NCI-H1694 treated with DMSO at 0.1 percent for 48 hours (cell line): ENCODE measurements at places on chromosomes 7 and 10.

- DNase-seq = no peak
These were observed 18.9 kb downstream of the BAG3 start for GRCh38 chr10:119669975-119670640.

GRCh38 chr10:88530629-88531391, 52.3 kb downstream of the RNLS start:
- DNase-seq = no peak

DNA sequence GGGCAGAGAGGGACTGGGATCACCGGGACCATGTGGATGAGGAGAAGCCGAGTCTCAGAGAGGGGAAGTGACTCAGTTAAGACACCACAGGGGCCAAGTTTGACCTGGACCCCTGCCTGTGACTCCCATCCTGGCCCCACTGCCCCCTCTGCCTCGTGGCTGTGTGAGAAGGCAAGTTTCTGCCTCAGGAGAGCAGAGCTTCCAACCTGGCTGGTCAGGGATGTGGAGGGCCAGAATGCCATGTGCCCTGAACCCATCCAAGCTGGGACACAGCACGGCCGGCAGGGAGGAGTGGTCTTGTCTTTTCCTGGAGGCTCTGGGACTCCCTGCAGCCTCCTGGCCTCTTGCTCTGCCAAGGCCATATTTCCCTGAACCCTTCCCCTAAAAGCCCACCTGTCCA, 19.5 kb downstream of the WDFY4 start:
- DNase-seq = no peak

DNA sequence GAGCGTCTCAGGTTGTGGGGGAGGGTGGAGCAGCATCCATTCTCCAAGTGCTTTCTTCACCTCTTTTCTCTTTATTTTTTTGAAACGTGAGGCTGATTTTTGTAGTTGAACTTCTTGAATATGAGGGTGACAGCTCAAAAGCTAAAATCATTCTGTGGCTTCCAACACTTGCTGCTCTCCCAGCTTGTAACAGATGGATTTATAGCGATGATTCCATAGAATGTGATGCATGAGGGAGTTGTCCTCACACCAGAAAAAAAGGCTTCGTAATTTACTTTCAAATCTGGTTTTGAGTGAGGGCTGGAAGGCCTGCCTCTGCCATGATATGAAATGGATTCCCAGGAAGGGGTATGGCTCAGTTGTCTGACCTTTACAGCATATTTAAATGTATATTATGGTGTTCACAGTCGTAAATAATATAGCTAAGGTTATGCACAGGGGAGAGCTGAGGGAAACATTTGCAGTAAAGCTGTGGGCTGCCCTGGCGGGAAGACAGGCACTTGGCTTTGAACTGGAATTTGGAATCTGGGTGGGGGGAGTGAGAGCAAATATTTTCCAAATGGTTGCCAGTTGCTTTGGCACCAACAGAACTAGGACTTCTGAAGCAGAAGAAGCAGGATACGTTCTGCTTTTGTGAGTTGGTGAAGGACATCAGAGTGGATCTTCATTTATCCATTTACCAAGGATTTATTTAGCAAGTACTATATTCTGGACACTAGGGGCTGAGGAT, 166.7 kb downstream of the SORCS3 start:
- DNase-seq = no peak

- no peak for DNase-seq
These were observed 217.3 kb downstream of the ZEB1 start for GRCh38 chr10:31536302-31536701.

- DNase-seq = no peak
These were observed 16.3 kb upstream of the ZMIZ1 start for GRCh38 chr10:79052291-79053080.

- no peak for DNase-seq
These were observed 480.6 kb downstream of the DNAJB6 start for GRCh38 chr7:157817433-157817832.

DNA sequence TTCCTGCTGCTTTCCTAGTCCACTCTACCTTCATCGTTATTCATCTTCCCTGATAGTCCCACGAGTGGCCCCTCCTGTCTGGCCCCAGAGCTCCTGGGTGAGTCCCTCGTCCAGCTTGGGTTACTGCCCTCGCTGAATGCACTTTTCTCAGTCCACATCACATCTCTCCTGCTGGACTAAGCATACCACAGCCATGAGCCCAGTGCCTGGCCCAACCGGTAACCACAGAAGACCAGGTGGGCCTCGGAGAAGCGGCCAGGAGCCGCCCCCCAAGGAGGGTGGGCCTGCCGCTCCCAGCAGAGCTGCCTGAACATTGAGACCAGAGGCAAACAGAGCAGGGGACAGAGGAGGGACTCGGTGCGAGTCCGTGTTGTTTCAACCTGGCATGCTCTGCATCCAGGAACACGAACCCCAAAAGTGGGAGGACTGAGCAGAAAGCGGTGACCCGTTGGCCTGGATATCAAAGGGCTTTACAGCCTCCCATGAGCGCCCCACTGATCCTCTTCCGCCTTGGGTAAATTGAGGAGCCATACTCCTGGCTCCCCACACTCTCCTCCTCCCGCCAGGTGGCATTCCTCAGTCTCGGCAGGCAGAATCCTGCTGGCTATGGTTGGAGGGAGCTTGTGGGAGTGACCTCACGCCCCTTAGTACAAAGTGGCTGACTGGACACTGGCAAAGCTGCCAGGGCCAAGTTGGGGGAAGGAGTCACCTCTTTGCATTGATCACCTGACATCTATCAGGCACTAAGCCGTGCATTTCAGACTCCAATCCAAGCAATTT, 13.3 kb downstream of the TMEM72 start:
- DNase-seq = no peak

GRCh38 chr10:70163448-70163847, 6.9 kb downstream of the SAR1A start:
- no peak for DNase-seq

- no peak for DNase-seq
These were observed 435.2 kb downstream of the PLXNA4 start for GRCh38 chr7:132141109-132141508.

DNA sequence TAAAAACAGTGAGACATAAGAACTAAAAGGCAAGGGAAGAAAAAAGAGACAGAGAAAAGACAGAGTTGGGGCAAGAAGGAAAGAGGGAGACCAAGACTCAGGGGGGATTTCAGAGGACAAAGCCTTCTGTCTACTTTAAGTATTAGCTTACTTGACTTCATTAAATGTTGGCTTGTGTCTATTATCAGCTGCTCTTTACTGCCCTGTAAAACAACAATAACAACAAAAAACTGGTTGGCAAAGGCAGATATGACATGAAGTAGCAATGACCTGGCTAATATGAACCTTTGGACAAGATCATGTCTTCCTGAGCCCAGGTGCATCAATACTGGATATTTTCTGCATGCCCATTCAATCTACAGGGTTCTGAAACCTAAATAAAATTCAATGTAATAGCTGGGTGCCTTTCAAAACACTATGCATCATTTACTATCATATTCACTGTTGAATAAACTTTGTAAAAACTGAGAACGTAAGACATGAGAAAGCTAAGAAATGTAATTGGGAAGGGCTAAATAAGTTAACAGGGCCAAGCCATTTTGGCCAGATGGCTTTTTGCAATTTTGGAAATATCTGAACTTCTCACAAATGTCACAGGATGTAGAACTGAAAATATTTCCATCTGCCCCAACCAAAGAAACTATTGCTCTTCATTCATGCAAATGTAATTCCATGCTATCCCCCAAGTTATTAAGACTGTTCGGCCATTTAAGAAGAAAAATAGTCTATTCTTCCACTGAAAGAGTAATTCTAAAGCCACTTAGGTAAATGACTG, 49.4 kb downstream of the LRRN3 start:
- DNase-seq = no peak

DNA sequence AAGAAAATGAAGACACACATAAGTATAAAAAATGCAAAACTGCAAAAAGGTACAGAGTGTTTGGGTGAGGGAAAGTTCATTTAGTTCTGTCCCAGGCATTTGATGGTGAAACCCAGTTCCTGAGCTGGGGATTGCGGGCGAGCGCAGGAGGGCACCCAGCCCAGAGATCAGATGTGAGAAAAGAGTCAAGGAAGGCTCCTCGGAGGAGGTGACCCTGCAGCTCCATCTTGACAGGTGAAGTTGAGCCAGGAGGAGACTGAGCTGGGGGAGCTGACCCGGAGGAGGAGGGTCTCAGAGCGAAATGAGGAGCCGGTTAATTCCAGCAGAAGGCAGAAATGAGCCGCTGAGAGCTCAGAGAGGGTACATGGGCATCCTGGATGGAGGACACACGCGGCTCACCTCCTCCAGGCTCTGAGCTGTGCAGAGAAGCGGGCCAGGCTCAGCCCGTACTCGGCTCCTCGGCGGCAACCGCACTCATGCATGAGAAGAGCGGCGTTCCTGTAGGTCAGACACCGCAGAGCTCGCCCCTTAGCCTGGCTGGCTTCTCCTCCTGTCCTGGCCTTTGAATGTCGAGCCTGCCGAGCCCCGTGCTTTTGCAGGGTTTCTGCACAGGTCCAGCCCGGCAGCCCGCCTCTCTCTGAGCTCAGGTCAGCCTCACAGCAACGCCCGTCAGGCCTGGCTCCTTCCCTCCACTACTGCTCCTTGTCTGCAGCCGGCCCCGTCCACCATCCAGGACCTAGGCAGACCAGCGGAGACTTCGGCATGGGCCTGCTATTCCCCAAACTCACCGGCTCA, 9.5 kb upstream of the RAMP3 start:
- no peak for DNase-seq

DNA sequence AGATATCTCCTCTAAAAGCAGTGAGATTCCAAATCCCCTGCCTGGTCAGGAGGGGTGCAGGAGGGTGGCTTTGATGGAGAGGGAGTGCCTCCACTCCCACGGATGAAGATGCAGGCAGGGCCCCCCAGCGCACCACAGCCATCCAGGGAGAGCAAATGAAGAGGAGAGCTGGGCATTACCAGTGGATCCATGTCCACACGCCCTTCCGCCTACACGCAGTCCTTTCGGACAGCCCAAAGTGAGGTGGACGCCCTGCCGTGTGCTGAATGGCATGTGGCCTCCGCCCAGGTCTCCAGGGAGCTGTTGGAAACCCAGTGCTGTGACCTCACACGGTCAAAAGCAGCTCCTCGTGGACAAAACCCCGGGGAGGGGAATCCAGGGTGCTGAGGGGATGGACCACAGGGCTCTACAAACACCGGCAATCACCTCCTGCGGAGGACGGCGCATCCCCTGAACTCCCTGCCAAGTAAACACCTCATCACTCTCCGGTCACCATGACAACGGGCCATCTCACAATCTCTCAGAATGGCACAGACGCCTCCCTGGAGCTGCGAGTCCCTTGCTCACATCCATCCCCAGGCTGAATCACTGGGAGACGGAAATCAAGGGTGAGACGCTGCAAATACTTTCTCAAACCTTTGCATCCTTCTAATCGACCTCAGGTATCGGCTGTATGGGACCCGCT, 35.0 kb upstream of the DNAAF5 start:
- DNase-seq = no peak

DNA sequence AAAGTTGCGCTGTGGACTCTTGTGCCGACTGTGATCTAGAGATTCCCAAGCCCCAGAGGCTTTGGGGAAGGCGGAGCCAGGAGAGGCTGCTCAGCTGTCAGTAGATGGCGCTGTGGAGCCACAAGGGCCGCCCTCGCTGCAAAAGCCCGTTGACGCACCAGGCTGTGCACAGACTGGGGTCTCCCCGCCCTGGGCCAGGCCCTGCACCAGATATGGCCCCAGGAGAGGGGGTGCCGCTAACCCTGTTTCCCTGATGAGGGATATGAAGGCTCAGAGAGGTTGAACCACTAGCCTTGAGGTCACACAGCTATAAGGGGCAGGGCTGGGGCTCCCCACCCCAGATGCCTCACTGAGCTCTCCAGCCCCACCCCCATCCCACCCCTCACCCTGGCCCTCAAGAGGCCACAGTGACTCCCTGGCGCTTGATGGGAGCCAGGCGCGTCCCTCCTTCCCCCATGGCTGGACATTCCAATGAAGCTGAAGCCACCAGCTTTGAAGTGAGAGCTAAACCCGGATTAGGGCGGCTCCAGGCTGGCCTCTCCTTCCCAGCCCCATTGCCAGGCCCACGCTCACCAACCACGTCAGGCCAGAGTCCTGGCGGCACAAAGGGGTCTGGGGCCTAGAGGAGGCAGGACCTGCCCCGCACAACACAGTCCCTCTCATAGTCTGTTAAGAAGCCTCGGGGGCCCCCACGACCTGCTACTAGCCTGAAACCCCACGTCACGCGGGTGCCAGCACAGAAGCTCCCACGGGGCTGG, 26.4 kb downstream of the MYL10 start:
- DNase-seq = peak; percentile 70

GRCh38 chr10:28790146-28790545, 112.8 kb downstream of the BAMBI start:
- DNase-seq = no peak

DNA sequence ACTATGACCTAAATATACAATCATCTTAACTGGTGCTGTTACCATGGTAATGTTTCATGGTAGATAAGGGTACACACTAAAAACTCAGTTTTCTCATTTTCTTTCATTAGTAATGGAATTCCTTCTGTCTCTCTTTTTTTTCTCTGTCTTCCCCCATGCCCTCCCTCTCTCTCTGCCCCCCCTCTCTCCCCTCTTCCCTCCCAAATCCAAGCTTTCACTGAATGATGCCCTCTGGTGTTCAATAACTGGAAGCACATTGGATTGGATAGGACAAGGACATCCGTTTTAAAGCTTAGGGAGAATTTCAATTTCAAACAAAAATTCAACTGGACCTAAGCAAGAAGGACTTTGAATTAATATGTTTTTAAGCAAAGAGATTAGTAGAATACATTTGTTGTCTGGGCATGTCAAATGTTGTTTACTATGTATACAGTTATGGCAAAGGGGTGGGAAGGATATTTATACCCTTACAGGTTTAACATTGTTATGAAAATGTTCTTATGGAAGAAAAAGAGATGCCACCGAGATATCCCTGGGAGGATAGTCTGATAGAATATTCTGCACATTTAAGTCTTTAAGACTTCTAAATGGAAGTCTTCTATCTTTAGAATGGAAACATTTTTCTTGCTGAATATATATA, 6.1 kb downstream of the CHRM2 start:
- no peak for DNase-seq

DNA sequence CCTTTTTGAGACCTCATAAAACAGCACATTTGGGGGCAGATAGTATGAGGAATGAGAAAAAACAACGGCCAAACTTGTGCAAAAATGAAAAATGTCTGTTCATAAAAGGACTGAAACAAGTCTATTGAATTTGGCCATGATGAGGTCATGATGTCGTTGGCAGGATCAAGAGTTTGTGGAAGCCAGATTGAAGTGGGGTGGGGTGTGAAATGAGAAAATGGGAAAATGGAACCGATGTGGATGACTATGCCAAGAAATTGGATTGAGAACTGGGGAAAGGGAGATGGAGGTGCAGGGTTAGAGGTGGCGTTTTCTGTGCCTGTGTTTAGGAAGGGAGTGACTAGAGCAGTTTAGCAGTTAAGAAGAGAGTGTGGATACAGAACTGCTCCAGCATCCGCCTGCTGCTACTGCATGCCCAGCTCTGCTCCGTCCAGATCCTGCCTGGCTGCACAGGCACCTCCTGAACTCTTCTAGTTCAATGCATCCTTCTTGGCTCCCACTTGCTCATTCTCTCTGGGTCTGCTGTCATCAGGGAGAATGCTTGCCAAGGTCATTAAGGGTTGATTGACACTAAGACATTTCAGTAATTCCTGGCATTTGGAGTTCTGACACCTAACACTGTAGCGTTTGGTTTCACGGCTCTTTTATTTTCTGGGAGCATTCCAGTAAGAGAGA, 111.9 kb downstream of the GALNT17 start:
- DNase-seq = no peak
